GF-D8 (cell line): ENCODE measurements at places on chromosomes 1 and 21.

- no peak for DNase-seq
Observed at GRCh38 chr1:72051538-72051937, 230.8 kb downstream of the NEGR1 start.

- peak; percentile 40 for DNase-seq
Observed at GRCh38 chr1:84505493-84506001, 639 bp upstream of the SPATA1 start.

GRCh38 chr1:153941826-153942725, 4.4 kb downstream of the DENND4B start:
- no peak for DNase-seq

DNA sequence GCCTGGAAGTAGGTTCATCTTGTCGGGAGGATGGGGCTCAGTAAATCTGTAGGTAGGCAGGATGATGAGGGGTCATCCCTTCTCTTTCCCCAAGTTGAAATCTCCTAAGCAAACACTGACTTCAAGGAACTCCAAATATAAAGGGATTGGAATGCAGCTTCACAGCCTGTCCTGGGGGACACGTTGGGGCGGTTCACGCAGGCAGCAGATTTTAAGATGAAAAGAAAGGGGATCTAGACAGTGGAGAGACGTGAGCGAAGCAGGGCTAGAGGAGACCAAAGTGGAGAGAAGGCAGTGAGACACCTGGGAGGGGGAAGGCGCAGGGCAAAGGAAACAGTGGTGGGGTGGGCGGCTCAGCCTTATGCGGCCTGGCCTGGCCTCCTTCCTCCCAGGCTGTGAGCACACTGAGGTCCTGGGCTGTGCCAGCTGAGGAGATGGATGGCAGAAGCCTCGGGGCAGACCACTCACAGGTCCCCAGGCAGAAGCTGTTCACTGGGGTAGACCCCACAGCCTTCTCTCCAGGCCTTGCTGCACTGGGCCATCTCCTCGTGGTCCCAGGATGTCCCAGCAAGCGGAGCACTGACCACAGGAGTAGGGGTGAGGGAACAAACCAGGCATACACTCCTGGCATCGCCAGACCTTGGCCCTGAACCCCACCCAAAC, 51.7 kb downstream of the TOR1AIP2 start:
- no peak for DNase-seq

DNA sequence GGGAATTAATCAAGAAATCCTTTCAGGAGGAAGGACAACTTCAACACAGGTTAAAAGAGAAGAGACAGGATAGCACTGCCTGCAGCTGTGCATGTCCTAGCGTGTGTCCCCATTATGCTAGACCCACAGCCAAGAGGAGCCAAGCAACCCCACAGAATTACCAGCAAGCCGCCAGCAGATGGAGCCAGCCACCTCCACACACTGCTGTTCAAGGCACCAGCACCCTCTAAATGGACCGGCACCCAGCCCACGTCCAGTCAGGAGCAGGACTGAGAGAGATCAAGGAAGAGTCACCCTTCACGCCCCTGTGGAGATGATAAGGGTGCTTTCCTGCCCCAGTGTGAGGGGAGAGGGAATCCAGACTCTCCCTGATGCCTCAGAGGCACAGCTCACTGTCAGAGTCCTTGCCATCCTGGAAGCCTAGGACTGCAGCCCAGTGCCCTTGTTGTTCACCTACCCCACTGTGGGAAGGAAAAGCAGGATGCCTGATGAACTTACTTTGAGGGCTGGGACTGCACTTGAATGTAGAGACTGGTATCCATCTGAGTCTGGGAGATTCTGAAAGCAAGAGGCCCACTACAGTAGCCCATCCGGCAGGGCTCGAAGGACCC, 37.1 kb upstream of the CTTNBP2NL start:
- no peak for DNase-seq
